NCI-H1092 (cell line): ENCODE measurements at places on chromosomes 3 and 15.

DNA sequence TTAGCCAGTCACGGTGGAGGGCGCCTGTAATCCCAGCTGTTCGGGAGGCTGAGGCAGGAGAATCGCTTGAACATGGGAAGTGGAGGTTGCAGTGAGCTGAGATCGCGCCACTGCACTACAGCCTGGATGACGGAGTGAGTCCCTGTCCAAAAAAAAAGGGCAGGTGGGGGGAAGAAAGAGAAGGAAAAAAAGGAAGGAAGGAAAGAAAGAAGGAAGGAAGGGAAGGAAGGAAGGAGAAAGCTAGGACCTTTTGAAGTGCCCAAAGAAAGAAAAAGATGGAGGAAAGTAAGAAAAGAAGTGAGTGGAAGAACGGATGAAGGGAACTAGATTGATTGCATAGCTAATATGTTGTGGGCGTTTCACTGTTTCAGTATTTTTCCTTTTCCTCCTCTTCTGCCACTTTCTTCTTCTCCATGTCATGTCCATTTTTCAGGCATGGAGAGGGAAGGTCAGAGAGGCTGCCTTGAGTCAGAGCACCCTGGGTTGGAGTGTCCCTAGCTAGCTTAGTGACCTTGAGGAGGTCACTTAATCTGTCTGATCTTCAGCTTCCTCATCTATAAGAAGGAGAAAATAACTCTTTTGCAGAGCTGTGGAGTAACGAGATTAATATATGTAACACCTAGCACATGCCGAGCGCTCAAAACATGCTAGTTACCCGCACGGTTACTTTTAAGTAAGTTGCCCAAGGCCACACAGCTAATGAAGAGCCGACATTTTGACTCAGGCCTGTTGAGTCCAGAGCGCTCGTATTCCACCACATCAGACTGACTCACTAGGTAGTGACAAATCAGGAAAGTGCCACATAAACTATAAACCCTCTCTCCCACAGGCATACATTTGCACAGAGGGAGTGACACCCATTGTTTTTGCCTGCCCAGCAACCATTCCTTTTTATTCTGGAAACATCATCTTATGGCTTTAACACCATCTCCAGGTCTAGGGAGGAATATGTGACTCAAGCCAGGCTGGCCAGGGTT, 42.2 kb downstream of the BHLHE40 start:
- no peak for DNase-seq

- DNase-seq, result no peak
These were observed 6.1 kb upstream of the CP start for GRCh38 chr3:149227591-149228268.

- no peak for DNase-seq
These were observed 44.6 kb upstream of the SPATA12 start for GRCh38 chr3:57015912-57016311.

- no peak for DNase-seq
These were observed 105.9 kb upstream of the KCNAB1 start for GRCh38 chr3:156014489-156014888.

GRCh38 chr3:117427081-117427480, 717.5 kb downstream of the TUSC7 start:
- DNase-seq, result no peak

GRCh38 chr15:77644543-77645247, 12.0 kb upstream of the LINGO1 start:
- DNase-seq, result no peak

GRCh38 chr15:66593219-66593780, 27.5 kb upstream of the LCTL start:
- no peak for DNase-seq

GRCh38 chr3:142077155-142077858, 72.0 kb downstream of the TFDP2 start:
- DNase-seq, result no peak

DNA sequence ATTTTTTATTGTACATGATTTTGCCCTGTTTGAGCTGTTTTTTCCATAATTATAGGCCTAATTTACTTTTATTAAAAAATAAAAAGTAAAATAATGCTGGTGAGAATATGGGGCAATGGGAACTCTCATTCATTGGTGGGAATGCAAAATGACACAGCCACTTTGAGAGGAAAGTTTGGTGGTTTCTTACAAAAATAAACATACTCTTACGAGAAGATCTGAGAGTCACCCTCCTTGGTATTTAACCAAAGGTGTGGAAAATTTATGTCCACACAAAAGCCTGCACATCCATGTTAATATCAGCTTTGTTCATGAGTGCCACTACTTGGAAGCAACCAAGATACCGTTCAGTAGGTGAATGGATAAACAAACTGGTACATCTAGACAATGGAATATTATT, 9.8 kb downstream of the MUC13 start:
- no peak for DNase-seq

DNA sequence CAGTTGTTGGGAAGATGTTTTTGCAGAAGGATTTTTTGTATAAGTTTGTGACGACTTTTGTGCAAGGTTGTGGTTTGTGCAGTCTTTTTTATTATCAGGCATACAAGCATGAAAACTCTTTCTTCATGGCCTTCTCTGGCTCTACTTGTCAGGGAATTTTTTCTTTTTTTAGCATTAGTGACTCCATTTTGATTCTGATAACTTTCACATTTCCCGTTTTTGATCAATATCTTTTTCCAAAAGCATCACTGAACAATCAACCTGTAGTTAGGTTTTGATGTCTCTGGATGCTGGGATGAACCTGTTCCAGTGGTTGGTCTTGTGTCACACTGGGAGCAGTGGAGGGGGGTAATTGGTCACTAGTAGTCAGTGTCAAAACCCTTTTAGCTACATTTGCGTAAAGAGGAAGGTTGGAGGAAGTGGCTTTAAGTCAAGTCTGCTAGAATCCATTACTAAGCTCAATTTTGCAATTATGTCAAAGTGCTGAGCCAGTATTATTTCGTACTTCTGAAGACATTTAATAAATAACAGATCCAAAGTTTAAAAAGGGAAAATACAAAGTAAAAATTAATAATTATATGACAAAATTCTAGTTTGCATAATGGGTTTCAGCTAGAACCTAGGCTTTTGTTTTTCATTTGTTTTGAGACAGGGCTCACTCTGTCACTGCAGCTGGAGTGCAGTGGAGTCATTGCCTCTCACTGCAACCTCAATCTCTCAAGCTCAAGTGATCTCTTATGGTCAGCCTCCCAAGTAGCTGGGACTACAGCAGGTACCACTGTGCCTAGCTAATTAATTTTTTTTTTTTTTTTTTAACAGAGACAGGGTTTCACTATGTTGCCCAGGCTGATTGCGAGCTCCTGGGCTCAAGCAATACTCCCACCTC, 18.8 kb upstream of the CFAP161 start:
- DNase-seq, result no peak

DNA sequence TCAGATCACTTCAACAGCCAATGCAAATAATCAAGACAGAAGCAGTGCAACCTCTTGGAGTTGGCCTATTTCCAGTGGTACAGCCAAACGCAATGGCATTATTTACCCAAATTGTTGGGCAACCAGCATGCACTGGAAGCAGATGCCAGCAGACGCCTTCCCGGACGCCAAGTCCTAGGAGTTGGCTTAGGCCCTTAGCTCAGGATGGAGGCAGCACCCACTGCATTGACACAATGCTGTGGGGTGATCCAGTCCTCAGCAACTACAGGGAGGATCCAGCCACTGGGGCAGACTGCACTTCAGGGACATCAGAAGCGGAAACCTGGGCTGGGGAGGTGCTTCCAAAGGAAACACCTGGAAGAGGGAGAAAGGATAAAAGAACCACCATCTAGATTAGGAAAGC, 290.4 kb downstream of the FAM43A start:
- no peak for DNase-seq

GRCh38 chr3:123314359-123315270, 112.9 kb downstream of the SEC22A start:
- DNase-seq, result peak; percentile 6

DNA sequence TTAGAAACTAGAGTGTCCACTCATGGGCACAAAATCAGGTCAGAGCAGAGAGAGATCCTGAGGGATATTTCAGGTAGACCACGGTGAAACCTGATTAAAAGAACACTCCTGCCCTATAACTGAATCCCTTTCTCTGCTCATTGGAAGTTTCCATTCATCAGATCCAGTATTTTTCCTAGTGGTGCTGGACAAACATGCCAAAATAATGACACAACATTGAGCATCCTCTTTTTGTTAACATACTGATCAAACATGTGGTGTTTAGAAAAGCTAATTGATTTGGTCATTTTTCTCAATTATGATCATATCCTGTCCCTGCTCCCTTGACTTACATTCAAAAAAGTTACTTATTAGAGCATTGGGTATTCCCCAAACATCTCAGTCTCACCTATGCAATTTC, 27.2 kb downstream of the PTX3 start:
- no peak for DNase-seq

GRCh38 chr3:3302964-3303363, 123.5 kb upstream of the CRBN start:
- DNase-seq, result no peak

GRCh38 chr15:99320374-99321215, 69.3 kb downstream of the LRRC28 start:
- DNase-seq, result no peak

DNA sequence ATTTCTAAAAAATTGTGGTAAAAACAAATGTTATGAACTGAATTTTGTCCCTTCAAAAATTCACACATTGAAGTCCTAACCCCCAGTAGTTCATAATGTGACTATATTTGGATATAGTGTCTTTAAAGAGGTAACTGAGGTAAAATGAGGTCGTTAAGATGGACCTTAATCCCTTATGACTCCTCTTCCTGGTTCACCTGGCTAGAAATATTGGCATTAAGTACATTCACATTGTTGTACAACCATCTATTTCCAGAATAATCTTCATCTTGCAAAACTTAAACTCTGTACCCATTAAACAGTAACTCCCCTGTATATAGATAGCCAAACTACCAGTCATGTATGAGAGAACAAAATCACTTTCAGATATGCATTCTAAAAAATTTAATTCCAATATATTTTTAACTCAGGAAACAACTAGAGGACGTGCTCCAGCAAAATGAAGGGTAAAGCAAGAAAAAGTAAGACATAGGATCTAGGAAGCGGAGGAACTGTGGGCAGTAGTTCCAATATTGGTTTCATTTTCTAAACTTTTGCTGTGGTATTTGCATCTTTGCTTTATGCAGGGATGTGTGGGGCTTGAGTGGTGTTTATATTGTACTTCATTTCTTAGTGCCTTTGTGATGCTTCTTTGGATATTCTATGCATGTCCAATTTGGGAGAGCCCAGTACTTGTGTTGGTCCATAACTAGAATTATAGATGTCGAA, 36.7 kb upstream of the IL20RB start:
- DNase-seq, result no peak

DNA sequence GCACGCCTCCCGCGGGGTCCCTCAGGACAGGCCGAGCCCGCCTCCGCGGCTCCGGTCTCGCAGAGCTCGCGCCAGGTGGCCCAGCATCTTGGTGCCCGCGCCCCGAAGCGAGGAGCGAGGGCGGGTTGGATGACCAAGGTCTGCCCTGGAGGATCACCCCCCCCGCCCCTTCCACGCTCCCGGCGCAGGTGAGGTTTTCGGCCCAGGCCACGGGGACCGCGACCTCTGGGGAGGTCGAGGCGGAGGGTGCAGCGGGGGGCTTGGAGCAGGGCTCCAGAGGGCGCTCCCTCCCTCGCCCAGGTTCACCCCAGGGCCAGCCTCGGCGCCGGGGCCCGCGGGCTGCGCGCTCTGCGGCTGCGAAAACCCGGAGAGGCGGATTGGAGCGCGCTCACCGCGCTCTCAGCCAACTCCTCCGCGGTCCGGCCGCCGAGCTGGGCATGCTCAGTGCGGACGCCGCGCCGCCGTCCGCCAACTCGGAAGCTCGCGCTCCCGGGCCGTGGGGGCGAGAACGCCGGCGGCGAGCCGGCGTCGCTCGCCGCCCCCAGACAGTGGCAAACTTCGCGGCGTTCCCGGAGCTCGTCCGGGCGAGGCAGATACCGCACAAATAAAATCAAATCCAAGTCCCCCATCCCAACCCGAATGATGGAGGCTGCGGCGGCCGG, at the start of gene MED12L:
Gene MED12L (plus strand): TSS at position 438 of the 662 bp plus-strand sequence. CDS start 1,263 bp downstream, outside the sequence.
- peak; percentile 79 for DNase-seq

DNA sequence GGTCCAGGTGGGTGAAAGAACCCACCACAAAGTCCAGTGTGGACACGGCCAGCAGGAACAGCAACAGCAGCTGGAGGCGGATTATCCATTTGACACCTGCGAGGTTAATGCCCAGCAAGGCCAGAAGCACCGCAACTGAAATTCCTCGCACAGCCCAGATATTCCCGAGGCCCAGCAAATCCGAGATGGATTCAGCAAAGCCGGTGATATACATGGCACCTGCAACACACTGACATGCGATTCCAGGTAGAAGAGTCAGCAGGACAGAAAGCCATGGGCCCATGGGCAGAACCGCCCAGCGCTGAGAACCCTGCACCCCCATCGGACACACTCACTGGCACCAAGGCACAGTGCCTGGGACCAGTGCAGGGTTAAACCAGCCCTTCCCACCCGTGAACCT, 34.8 kb downstream of the SLC12A8 start:
- no peak for DNase-seq

DNA sequence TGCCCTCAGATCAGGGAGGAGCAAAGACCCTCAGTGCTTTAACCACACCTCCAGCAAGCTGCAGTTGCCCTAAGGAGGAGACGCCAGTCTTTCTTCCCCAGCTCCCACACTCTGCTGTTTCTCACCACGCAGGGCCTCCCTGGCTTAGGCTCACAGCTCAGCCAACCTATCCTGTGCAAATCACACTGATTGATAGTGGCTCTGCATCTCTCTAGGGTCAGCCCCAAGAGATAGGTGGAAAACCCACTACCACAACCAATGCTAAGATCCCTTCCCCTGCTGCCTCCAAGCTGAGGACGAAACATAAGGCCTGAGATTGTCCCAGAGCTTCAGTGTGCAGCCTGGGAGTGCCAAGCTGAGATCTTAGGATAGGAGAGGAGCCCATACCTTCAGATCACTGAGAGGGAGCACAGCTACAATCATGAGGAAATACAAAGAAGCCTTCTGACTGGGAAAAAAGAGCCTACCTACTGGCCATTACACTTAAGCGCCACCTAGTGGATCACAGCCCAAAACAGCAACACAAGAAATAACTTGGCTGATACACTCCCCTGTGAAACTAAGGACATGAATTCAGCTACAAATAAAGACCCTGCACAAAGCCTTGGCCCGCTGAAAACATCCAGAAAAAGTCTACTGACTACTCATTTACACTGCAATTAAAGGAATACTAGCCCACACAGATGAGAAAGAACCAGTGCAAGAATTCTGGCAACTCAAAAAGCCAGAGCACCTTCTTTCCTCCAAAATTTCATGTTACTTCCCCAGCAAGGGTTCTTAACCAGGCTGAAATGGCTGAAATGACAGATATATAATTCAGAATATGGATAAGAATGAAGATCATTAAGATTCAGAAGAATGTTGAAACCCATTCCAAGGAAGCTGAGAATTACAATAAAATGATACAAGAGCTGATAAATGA, 271.5 kb upstream of the DCBLD2 start:
- peak; percentile 14 for DNase-seq

GRCh38 chr3:122916084-122916483, 111.5 kb downstream of the SEMA5B start:
- DNase-seq, result no peak

GRCh38 chr3:127791221-127791913, 30.9 kb downstream of the MGLL start:
- DNase-seq, result no peak

- no peak for DNase-seq
These were observed 18.8 kb downstream of the CORO2B start for GRCh38 chr15:68597581-68597980.

- DNase-seq, result no peak
These were observed 1053.5 kb downstream of the SI start for GRCh38 chr3:164024786-164025185.

GRCh38 chr3:154126651-154127050, 5.5 kb downstream of the ARHGEF26 start:
- no peak for DNase-seq
